ENCODE measurements at places on chromosomes 1 and 21. TPM values are rescaled to one million over a fixed set of nuclear protein-coding genes. Genes with fewer than 3 reads are reported as not detected.

The CD1B gene
- total RNA-seq = not detected

The GPR153 gene
- 17.4 TPM for total RNA-seq

The LCE3E gene
- total RNA-seq = 1.3 TPM

The ACTA1 gene
- 472 TPM for total RNA-seq

The OR2L13 gene
- total RNA-seq = not detected

The RNU1-4 gene
- 34,682 TPM for total RNA-seq

The IRF6 gene
- total RNA-seq = 77.9 TPM

The MAN1C1 gene
- total RNA-seq = 7.9 TPM

The LRRC8B gene
- total RNA-seq = 10.3 TPM

The POLR3GL gene
- total RNA-seq = 11.9 TPM

The PROK1 gene
- total RNA-seq = not detected

The SLC25A34 gene
- total RNA-seq = 0.49 TPM

The MYOM3 gene
- total RNA-seq = 32.7 TPM

The CD84 gene
- total RNA-seq = 3.8 TPM

The IKBKE gene
- 6.5 TPM for total RNA-seq

The LHX8 gene
- not detected for total RNA-seq

The FCRL5 gene
- total RNA-seq = 0.10 TPM

The B3GALT2 gene
- total RNA-seq = 3.3 TPM

The PLA2G2C gene
- not detected for total RNA-seq

The ALPL gene
- 4.0 TPM for total RNA-seq

The PEAR1 gene
- 5.5 TPM for total RNA-seq

The LINGO4 gene
- total RNA-seq = 0.10 TPM

The FAM72D gene
- 0.99 TPM for total RNA-seq

The HHAT gene
- 6.8 TPM for total RNA-seq

The ALX3 gene
- not detected for total RNA-seq

The CAPN9 gene
- 0.49 TPM for total RNA-seq

The HSPA6 gene
- total RNA-seq = 8.2 TPM

The OLIG2 gene
- 0.10 TPM for total RNA-seq

The FAM177B gene
- 0.20 TPM for total RNA-seq

The BSND gene
- not detected for total RNA-seq

The RNF207 gene
- 7.6 TPM for total RNA-seq

The TAS1R1 gene
- 0.59 TPM for total RNA-seq

Data from skin of body (tissue), 3 donors.